ENCODE measurements at places on chromosomes 11 and 22.

GRCh38 chr11:64069401-64070313 is 33.9 kb downstream of the FLRT1 start:
- no peak for DNase-seq

DNA sequence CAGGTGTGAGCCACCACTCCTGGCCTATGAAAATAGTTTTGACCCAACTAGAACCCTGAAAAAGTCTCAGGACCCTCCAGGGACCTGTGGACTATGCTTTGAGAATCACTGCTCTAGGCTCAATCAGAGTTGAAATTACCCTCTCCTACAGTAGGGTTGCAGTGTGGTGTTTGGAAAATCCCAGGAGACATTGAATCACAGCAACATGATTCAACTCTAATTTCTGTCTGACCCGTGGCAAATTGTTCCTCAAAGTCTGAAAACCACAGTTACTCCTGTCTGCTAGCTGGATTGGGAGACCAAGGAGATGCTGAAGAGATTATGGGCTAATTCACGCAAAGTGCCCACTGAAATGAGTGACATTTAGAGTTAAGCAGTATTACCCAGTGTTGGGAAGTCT is 5.4 kb upstream of the MTMR3 start:
- DNase-seq, result no peak

GRCh38 chr11:92595052-92595451 is 370.4 kb downstream of the FAT3 start:
- DNase-seq, result no peak

GRCh38 chr11:107864591-107864990 is 6.0 kb upstream of the SLC35F2 start:
- no peak for DNase-seq

- no peak for DNase-seq
These were observed 106.0 kb downstream of the TRIM29 start for GRCh38 chr11:120031612-120032600.

- DNase-seq, result no peak
These were observed 11.4 kb upstream of the KCNQ1OT1 start for GRCh38 chr11:2711161-2711560.
